ENCODE measurements at places on chromosomes 2 and 18.

- no peak for ATAC-seq
Observed at GRCh38 chr2:158394453-158394852, 62.1 kb downstream of the CCDC148 start.

DNA sequence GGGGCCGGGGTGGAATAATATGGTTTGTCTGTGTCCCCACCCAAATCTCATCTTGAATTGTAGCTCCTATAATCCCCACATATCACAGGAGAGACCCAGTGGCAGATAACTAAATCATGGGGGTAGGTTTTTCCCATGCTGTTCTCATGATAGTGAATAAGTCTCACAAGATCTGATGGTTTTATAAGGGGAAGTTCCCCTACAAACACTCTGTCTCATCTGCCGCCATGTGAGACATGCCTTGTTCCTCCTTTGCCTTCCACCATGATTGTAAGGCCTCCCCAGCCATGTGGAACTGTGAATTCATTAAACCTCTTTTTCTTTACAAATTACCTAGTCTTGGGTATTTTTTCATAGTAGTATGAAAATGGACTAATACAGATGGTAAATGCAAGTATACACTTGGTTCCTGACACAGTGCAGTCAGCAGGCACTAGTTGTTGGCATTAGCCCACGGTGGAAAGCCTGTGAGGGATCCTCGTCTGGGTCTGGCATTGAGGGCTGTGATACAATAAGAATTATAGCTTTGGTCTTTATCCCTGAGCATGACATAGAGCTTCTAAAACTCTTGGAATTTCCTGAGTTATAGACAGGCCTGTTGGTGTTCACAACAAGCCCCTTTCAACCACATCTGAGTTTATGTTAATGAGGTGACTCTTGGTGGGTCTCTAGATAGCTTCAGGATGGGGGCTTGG, 135.8 kb downstream of the CABLES1 start:
- ATAC-seq = no peak

DNA sequence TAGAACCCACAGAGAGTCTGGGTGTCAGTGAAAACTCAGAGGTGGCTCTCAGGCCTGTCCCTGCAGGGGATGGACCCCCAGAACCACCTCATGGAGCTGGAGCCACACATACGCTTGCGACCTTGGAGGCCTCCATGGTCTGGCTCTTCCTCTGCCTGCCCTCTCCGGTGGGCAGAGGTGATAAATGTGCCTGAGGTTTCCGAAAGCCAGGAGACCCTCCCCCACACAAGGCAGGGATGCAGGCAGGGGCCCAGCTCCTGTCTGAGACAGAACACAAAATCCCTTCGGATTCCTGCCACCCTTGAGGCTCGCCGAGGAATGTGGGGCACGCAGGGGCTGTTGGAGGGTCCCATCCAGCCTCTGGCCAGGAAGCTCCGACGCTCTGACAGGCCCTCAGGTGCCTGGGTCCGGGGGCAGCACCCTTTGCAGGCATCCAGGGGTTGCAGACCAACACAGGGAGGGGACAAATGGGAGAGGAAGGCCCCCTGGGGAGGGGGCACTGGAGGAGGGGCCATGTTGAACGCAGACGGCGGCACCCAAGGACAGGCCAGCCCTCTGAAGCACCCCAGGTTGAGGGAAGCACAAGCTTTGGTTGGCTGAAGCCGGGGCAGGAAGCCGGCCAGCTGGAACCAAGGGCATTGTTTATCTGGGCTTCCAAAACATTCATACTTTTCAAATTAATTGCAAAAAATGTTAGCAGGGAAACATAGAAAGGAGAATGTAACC, 4.1 kb upstream of the SNED1 start:
- no peak for ATAC-seq

DNA sequence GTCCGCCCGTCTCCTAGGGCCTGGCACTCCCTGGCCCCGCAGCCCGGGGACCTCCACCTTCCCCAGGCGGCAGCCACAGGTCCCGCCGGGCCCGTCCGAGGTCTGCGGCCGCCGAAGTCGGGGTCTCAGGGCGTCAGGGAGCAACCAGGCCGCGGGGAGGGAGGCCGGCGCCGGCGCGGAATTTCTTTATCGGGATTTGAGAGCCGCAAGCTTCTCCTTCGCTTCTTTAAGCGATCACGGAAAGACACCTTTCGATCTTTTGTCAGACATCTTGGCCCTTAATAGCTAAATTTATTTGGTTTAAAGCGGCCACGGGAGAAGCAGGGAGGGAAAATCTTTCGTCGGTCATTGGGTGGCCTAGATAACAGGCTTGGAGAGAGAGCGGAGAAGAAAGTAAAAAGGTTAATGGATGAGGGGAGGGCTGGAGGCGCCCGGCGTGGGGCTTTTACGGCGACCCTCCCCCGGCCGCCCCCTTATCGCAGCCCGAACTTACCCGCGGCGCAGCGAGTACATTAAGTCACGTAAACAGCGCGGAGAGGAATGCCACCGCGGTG, 4.3 kb upstream of the GATA6 start:
- ATAC-seq = no peak

- ATAC-seq = peak; percentile 25
Observed at GRCh38 chr2:27408601-27409320, 630 bp downstream of the PPM1G start.

GRCh38 chr2:106176446-106177099, 17.5 kb downstream of the UXS1 start:
- no peak for ATAC-seq

DNA sequence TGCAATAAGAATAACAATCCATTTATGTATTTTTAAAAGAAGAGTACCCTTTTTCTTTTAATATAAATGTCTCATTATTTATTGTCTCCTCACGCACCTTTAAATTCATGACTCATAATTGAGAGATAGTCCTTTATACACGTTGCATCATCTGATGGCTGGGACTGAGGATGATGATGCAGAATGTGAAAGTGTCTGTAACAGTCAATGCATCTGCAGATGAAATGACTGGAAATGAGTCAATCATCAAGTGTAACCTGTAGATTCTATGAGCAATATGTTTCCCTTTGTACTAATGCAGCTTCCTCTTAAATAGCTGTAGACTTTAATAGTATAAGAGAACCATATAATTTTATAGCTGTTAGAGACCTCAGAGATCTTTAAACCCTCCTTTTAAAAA, 26.1 kb upstream of the SYT4 start:
- no peak for ATAC-seq

DNA sequence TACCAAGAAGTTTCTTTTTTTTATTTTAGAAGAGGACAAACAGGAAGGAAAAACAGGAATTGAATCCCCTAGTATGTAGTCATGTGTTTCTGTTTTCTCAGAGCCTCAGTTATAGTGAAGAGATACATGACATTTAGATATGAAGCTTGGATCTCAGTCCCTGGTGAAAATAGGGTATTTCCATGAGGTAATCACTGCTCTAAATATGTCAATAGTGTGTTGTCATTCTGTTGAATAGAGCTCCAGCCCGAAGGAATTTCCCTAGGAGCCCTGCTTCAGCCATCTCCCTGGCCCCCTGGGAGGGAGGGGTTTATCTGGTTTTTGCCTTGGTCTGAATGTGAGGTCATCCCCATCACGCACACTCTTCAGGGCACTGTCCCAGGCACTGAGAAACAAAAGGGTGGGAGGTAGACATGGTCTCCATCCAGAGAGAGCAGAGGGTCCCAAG, 47.1 kb upstream of the REL start:
- no peak for ATAC-seq

DNA sequence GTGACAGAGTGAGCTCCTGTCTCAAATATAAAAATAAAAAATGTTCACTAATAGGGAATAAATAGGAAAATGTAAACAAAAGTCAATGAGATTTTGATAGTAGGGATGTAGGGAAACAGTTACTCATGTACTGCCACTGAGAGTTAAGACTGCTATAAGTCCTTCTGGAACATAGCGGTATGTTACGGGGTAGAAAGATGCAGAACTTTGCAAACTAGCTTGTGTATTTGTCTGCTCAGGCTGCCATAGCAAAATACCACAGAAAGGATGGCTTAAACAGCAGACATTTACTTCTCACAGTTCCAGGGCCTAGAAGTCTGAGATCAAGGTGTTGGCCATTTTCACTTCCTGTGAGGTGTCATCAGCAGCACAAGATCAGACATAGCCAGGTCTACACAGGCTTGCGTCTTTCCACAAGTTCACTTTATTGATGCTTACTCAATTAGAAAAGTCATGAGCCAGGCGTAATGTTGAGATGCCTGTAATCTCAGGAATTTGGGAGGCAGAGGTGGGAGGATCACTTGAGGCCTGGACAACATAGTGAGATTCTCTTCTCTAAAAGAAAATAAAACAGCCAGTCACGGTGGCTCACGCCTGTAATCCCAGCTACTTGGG, 8.8 kb downstream of the TXNDC2 start:
- peak; percentile 38 for ATAC-seq

DNA sequence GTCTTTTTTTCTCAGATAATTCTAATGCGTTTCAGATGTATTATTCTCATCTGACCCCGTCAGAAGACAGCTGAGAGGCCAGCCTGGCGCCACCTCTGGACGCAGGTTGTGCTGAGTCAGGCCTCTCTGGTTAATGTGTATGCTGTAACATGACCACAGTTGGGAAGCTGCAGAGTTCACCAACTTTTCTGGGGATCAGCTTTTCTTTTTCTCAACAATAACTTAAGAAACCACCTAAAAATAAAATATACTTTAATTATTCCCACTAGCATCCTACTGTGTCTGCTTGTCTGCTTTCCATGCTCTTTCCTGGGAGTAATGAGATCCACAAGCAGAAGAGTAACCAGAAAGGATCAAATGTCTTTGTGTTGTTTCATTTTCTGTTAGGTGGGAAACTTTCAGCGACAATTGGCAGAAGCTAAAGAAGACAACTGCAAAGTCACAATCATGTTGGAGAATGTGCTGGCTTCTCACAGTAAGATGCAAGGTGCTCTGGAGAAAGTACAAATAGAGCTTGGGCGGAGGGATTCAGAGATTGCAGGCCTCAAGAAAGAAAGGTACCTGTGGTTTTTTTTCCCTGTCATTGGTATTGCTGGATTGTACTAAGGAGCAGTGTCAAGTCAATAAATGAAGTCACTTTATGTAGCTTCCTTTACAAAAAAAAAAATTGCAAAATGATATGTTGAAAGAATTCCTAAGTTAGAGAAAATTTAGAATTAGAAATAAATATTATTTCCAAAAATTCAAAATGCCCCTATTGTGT, 79.8 kb downstream of the CCDC150 start:
- ATAC-seq = no peak

DNA sequence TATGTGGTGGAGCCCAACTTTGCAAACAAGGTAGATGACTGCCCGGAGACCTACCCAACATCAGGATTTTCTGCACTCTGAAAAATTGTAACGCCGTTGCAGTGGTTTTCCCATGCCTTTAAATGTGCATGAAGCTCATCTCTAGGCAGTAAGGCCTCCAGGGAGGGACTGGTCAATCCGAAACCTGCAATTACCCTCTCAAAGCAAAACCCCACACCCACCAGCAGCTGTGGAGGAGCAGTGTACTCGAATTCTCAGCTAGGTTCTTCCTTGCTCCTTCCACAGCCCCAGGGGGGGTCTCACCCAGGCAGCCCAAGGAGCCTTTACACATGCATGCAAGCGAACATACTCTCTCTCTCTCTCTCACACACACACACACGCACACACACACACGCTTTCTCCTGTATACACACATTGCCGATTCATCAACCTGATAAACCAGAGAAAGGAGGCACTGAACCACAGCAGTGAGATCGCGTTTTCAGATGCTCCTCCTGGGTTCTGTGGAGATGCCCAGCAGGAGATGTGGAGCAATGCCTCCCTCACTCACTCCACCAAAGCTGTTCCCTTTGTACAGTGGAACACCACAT, 109.2 kb downstream of the VIT start:
- no peak for ATAC-seq

GRCh38 chr18:78986018-78986481, 6.4 kb downstream of the SALL3 start:
- no peak for ATAC-seq

DNA sequence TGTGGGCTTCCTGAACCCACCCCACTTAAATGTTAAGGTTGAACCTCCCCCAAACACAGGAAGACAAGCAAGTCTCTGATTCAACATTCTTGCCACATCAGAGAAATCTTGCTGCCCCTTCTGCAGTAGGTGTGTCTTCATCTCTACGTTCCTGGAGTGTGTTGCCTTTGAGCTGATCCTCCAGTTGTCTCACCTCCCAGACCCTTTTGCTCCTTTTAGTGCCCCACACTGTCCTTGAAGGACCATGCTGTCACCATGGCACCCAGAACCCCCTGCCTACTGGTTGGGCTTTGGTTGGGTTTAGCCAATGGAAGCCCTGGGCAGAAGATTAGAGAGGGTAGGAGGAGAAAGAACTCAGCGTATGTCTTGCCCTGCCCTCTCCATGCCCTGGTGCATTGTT, 10.7 kb downstream of the CAB39 start:
- ATAC-seq = peak; percentile 70

GRCh38 chr2:225296951-225297350, 102.6 kb upstream of the NYAP2 start:
- ATAC-seq = no peak

DNA sequence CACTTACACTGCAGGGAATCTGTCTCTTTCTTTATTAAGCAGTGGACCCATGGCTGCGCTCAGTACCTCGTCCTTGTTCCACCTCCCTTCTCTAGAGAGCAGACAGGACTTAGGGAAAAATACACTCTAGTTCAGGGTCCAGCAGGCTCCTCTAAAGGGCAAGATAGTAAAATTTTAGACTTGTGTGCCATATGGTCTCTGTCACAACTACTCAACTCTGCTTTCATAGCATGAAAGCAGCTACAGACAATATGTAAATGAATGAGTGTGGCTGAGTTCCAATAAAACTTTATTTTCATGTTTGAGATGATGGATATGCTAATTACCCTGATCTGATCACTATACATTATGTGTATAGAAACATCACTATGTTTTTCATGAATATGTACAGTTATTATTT, 163.1 kb downstream of the BABAM2 start:
- ATAC-seq = no peak

- peak; percentile 86 for ATAC-seq
Observed at GRCh38 chr2:111042772-111043771, 77.6 kb upstream of the BCL2L11 start.

DNA sequence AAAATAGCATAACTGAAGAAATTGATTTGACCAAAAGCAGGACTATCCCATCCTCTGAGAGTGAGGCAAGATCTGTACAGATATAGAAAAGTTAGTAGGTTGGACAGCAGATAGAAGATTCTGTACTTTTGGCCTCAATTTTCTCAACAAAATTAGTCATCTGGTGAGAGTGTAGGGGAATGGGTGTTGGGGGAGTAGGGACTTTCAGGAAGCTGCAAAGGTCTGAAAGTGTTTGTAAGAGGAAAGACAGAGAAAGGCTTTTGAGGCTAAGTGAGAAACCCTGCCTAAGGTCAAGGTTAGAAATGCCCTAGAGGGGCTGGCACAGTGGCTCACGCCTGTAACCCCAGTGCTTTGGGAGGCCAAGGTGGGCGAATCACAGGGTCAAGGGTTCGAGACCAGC, 40.3 kb downstream of the DAPL1 start:
- no peak for ATAC-seq

DNA sequence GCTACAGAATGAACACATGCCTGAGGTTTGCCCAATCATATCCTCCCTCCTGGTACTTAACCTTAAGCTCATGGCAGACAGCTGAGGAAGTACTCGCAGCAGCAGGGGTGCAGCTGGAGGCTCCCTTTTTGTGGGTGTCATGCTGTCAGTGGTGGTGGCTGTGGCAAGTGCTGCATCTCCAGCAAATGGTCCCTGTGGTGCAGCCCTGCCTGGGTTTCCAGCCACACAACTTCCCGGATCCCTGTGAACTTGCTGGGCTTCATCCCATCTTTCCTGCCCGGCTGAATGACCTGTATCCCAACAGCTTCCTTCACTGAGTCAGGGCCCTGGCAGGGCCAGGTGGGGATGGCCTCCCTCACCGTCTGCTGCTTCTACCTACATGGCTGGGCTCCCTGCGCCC, 5.0 kb downstream of the TMEM185B start:
- ATAC-seq = no peak

- ATAC-seq = no peak
Observed at GRCh38 chr2:121809607-121810006, 54.2 kb downstream of the TSN start.

GRCh38 chr18:28267878-28268625, 91.1 kb upstream of the CDH2 start:
- no peak for ATAC-seq
